ENCODE measurements at places on chromosomes 13 and 19.

DNA sequence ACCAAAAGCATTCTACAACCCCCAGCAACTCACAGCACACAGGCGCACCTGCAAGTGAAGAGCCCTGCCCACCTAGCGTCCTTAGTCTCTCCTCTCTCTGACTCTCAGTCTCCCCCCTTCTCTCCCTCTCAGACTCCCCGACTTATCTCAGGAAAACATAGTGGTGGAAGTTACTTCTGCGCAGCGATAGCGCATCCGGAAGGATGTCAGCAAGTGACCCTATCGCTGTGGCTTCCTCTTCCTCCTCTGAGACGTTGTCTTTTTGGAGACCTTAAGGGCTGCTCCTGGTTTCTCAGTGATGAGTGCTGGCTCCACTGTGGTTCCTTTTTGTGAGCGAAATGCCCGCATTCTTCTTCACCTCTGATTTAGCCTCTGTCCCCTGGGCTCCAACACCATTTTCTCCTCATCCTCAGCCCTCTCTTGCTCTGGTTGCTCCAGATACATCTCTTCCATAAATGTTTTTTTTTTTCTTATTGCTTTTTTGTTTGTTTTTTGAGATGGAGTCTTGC lies 1.4 kb upstream of the YIF1B start:
- no peak for DNase-seq

DNA sequence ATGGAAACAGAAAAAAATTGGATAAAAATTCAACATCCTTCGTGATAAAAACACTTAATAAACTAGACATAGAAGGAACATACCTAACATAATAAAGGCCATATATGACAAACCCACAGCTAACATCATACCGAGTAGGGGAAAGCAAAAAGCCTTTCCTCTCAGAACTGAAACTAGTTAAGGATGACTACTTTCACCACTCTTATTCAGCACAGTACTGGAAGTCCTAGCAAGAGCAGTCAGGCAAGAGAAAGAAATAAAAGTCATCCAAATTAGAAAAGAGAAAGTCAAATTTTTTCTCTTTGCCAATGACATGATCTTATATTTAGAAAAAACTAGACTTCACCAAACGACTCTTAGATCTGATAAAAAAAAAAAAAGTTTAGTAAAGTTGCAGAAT lies 25.8 kb upstream of the SLC7A9 start:
- no peak for DNase-seq

DNA sequence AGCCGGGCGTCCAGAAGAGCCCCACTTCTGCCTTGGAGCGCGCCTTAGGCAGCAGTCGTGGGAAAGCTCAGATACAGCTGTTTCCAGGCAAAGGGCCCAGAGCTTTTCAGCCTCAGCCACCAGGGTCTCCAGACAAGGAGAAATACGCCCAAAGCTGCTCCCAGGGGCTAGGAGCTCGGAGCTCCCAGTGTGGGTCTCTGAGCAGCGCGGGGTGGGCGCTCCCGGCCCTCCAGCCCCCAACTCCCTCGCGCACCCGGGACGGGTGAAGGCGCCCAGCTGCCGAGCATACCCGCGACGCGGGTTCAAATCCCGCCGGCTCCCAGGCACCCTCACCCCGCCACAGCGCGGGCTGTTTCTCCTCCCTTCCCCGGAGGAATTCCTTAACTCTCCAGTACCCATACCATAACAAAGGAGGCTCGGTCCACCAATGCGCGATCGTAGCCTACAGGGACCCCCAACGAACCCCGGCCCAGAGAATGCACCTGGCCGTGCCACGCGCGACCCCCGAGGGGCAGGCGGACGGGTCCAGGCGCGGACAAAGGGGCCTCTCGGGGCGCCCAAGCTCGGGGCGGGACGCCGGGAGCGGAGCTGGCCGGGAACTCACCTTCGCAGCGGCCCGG lies 507 bp downstream of the COL4A1 start:
- peak; percentile 15 for DNase-seq

- DNase-seq, result no peak
Measured at GRCh38 chr19:30719189-30719998, 347.2 kb downstream of the ZNF536 start.

DNA sequence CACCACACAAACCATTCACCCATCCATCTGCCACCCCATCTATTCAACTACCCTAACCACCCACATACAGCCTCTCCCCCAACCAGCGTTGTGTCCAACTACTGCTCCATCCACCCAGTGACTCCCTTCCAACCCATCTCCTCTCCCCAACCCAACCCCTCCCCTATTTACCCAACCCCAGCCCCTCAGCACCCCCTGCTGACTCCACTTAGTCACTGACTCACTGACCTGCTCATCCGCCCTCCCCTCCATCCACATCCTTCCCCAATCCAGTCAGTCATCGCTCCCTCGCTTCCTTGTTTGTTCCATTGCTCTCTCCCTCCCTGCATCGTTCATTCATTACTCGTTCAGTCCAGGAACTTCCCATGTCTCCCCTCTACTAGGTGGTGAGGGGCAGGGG lies 39.2 kb downstream of the KCNC3 start:
- no peak for DNase-seq

GRCh38 chr19:55041627-55042343 lies 3.7 kb upstream of the GP6 start:
- DNase-seq, result no peak

DNA sequence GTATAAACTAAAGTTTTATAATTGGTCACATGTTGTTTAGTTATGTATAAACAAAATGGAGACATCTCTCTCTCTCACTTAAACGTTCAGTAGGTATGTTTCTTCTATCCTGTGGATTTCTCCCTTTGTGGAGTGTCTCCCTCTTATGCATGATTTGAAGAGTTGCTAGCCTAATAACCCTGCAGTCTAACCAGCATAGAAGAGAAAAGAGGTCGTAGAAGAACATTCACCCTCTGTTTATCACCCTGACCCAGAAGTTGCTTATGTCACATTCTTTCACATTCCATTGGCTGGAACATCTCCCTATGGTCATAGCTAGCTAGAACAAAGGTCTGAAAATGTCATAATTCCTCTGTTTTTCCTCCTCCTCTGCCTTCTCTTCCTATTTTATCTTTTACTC lies 176.8 kb upstream of the PCDH20 start:
- no peak for DNase-seq

GRCh38 chr13:110268576-110269185 lies 38.3 kb downstream of the COL4A1 start:
- no peak for DNase-seq
